ENCODE measurements at places on chromosomes 11 and 22.
A peak's percentile ranks its signal among the peaks of the same experiment; 100 is the strongest.

- DNase-seq: no peak
Measured at GRCh38 chr22:19056951-19057401, 65.2 kb downstream of the DGCR2 start.

GRCh38 chr11:103085758-103086365 is 6.1 kb downstream of the DCUN1D5 start:
- no peak for DNase-seq

GRCh38 chr11:66277471-66278362 is at the start of gene CNIH2:
Gene CNIH2 (plus strand): TSS chr11:66278175. CDS start chr11:66278457, 282 bp downstream.
- no peak for DNase-seq

GRCh38 chr11:18611196-18611595 is 11.6 kb downstream of the MISFA start:
- DNase-seq: no peak

- no peak for DNase-seq
Measured at GRCh38 chr11:11244470-11245080, 108.5 kb downstream of the CSNK2A3 start.

DNA sequence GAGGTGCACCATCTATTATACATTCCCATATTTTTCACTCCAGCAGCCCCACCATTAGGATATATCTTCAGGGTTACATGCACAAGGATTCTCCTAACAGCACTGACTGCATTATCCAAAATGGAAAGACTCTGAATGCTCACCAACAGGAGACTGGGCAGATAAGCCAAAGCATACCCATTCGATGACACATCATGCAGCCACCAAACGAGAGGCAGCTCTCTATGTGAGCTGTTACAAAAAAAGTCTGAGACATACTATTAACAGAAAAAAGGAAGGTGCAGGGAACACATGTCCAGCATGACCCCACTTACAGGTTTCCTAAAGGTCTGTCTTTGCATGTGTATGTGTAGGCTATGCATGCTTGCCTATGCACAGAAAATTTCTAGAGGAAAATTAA is 12.4 kb upstream of the SERPIND1 start:
- no peak for DNase-seq

DNA sequence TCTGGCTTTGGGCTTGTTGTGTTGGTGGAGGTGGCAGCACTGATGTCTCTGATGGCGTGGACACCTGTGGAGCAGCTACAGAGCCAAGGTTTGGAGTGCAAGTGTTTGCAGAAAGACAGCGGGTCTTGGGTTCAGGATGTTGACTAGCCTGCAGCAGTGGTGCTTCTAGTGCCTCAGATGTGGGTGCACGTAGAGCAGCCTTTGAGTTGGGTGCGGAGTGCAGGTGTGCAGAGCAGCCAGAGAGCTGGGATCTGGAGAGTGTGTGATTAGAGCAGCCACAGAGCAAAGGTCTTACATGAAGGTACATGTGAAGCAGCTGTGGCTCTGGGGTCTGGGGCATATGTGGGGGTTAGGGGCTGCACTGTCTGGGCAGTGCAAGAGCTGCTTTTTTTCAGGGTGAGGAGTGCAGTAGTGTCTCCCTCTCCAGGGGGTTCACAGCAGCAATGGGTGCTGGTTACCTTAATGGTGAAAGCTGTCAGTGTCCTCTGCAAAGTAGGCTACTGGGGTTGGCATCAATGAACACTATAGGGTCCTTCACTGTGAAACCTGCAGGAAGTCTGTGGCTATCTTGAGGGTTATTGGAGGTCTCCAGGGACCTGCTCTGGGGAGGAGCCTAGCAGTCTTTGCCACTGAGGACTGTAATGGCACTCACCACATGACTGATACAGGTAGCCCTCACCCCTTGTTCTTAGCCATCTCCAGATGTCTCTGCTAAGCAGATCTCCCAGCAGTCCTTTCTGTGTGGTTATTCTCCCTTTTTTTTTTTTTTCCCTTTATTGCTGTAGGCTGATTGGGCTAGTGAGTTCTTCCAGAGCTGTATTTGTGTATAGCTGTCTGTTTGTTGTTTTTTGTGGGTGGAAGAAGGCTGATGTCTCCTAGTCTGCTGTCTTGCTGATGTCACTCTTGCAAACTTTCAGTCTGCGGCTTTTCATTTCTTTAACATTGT is 14.3 kb downstream of the BIRC2 start:
- DNase-seq: peak; percentile 31

DNA sequence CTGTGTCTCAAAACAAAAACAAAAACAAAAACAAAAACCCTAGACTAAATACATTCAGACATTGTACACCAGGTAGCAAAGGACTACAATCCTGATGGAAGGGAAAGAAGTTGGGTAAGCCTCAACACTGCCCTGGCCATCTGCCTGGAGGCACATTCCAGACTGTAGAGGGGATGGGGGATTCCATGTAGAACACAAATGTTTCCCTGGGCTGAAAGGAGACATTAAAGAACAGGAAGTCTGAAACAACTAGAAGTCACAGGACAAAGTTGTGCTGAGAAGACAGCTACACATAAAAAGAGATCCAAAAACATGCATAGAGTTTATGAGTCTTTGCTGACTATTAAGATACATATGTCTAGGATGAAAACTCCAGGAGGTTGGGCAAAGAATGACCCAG is 83.9 kb downstream of the RRAS2 start:
- DNase-seq: no peak

DNA sequence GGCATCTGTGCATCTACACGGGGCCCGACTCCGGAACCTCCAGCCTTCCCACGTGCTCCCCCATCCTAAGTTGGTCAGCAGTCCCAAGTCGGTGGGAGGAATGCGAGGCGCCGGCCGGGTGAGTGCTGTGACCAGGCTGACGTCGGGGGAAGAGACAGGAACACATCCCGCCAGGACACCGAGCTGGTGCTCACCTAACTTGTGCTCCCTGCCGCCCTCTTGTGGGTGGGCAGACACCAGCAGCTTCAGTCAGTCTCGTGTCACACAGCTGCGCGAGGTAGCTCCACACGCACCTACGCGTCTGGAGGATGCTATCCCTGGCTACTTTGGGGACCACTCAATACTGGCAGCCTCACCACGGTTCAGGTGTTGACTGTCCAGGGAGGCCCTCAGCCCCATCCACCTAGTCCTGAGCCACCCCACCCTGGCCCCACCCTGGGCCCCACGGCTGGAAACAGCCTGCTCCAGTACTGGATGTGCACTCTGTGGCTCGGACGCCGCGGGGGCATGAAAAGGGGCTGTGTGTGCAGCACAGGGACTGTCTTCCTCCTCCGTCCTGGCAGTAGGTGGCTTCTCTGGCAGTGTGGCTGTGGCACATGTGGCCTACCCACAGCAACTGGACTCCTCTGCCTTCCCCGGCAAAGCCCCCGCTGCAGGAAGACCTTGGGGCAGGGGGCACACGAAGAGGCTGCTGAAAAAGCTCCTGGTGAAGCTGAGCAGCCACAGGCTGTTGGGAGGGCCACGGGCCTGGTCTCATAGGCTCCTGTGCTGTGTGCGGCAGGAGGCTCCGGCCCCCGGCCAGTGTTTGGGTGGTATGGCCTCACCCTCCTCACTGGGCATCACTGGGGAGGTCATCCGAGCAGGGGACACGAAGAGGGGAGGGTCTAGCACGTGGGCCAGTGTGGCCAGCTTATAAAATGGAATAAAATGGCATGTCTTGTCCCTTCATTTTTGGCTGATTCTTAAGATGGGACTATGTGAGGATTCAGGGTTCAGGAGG is 11.2 kb upstream of the BID start:
- peak; percentile 63 for DNase-seq

GRCh38 chr11:33065445-33066178 is 26.2 kb downstream of the TCP11L1 start:
- DNase-seq: peak; percentile 78

- no peak for DNase-seq
Measured at GRCh38 chr22:28589102-28589750, 90.4 kb downstream of the TTC28 start.

DNA sequence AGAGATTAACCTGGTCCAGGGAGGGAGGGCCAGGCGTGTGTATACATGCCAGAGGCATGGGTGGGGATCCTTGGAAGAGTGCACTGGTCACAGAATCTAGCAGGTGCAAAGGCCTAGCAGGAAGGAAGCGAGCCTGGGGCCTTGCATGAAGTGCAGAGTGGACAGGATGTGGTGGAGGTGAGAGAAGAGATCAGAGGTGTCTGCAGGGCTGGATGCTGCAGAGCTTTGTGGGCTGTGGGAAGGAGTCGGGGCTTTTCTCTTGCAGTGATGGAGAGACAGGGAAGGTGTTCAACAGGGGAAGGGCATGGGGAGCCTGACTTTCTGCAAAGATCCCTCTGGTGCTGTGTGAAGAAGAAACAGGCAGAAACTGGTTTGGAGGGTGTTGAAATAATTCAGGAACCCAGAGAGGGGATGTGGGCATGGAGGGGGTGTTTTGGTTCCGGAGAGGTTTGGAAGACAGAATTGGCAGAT is 2.5 kb upstream of the TPST2 start:
- DNase-seq: peak; percentile 73

GRCh38 chr22:39431216-39431801 is 25.5 kb upstream of the MGAT3 start:
- DNase-seq: no peak

DNA sequence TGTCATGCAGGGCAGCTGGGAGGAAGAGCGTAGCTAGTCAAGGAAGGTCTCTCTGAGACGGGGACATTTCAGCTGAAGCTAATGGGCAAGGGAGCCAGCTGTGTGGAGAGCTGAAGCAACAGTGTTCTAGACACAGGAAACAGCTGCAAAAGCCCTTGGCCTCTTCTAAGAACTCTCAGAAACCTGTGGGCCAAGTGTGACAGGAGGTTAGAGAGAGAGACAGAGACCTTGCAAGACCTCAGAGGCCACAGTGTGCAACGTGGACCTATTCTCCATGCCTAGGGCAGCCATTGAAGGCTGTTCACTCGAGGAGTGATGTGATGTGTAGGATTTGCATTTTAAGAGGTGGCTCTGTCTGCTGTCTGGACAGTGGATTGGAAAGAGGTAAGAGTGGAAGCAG is 48.7 kb upstream of the TNRC6B start:
- DNase-seq: peak; percentile 24

DNA sequence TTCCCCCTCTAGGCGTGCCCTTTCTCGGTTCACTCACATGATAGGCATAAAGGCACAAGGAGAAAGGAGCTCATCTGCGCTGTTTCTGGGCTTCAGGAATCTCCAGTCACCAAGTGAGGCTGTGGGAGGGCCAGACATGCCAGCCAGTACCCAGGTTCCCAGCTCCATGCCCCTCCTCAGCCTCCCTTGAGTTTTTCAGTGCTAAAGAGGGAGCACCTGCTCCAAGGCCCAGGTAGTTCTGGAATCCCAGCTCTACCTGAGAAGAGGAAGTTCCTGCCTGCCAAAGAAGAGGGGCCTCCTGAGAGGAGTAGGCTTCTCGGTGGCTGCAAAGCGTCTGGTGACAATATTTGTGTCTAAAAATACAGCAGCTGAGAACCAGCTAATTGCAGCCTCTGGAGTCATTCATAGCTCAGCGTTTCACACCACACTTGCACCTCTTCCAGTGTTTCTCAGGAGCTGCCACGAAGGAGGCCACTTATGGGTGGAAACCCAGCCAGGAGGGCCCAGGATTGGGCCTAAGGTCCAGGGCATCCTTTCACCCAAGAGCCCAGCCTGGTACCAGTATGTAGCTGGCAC is 197.4 kb downstream of the TRIM29 start:
- no peak for DNase-seq

DNA sequence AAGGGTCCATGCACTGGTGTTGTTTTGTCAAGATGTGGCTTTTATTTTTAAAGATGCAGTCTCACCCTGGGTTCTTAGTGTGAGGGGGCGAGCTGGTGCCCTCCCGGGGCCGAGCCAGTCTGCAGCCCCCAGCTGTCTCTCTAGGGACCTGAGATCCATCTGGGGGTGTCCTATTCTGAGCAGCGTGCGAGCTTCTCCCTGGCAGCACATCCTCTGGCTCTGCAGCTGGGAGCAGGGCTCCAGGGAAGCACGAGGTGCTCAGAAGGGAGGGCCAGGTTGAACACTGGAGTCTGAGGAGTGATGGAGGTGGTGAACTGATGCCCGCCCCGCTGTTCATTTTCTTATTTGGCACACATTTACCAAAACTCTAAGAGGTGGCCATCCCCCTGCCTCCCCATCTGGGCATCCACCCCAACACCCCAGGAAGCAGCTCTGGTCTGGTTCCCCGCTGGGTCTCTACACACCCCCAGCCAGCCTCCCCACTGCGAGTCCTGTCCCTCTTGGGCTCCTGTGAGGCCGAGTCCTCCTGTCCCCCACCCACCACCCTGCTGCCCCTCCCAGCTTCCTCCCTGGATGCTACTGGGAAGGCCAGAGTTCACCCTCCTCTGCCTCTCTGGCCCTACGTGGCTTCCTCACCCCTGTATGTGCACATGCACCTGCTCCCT is 956.4 kb downstream of the BRD1 start:
- no peak for DNase-seq

GRCh38 chr22:32533265-32534111 is 58.9 kb downstream of the FBXO7 start:
- DNase-seq: no peak

DNA sequence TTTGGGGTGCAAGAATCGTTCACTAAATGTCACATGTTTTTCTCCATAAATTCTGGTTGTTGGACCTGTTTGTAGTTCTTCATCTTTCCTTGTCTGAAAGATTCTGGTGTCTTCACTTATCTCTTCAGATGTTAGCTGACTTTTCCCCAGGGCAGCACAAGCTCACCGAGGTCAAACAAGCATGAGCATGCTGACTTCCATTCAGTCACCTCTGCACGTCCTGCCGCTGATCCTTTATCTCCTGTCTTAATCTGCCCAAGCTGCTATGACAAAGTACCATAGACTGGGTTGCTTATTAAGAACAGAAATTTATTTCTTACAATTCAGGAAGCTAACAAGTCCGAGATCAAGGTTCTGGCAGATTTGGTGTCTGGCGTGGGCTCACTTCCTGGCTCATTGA is 800.6 kb downstream of the NTM start:
- no peak for DNase-seq

DNA sequence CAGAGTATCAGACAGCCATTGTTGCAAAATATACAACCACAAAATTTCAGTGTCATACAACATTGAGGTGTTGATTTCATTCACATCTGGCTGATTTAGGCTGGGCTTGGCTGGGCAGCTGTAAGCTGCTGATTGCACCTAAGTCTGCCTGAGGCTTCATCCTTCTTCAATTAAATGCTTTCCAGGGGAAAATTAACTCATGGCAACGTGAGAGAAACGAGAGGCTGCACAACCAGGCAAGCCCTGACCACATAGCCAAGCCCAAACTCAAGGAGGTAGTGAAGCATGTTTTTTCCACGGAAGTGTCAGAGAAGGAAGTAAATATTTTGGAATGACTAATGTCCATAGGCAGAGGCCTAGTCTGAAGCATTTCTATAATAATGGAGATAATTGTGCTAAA is 273.8 kb upstream of the ZC3H12C start:
- no peak for DNase-seq

- peak; percentile 83 for DNase-seq
Measured at GRCh38 chr22:45240810-45241631, at the start of gene KIAA0930. Gene KIAA0930 (minus strand): TSS chr22:45240894. CDS start chr22:45240703, 191 bp downstream.

- no peak for DNase-seq
Measured at GRCh38 chr11:20116825-20117224, 43.5 kb downstream of the DBX1 start.
